ENCODE measurements at places on chromosomes 16 and 17. TPM values are rescaled to one million over a fixed set of nuclear protein-coding genes. Genes with fewer than 3 reads are reported as not detected.

KRTAP4-6 gene
- total RNA-seq, result not detected

TAT gene
- total RNA-seq, result not detected

CD300E gene
- total RNA-seq, result not detected

HSD3B7 gene
- 22.9 TPM for total RNA-seq

KRT20 gene
- total RNA-seq, result not detected

MYH1 gene
- total RNA-seq, result not detected

RNF227 gene
- total RNA-seq, result 0.35 TPM

KRT34 gene
- total RNA-seq, result 15.1 TPM

TBC1D3 gene
- total RNA-seq, result not detected

TUBB3 gene
- 996 TPM for total RNA-seq

KRTAP1-5 gene
- total RNA-seq, result not detected

SSTR5 gene
- total RNA-seq, result not detected

AOC2 gene
- total RNA-seq, result 0.22 TPM

MT1G gene
- 40.2 TPM for total RNA-seq

XPO6 gene
- total RNA-seq, result 168 TPM

NOTUM gene
- total RNA-seq, result not detected

SLX1A gene
- 57.7 TPM for total RNA-seq

MT1A gene
- 62.4 TPM for total RNA-seq

TEKT1 gene
- total RNA-seq, result not detected

TMEM100 gene
- not detected for total RNA-seq

ZSWIM7 gene
- 16.0 TPM for total RNA-seq

SLC5A2 gene
- total RNA-seq, result not detected

SLC6A2 gene
- total RNA-seq, result not detected

TMEM132E gene
- not detected for total RNA-seq

IGFALS gene
- not detected for total RNA-seq

EVPLL gene
- not detected for total RNA-seq

SYNRG gene
- 10.4 TPM for total RNA-seq

MYO15A gene
- 0.17 TPM for total RNA-seq

RIPOR1 gene
- total RNA-seq, result 44.5 TPM

AANAT gene
- total RNA-seq, result not detected

SLC5A11 gene
- total RNA-seq, result not detected

SPN gene
- 0.43 TPM for total RNA-seq

SULT1A4 gene
- 2.2 TPM for total RNA-seq

GNG13 gene
- not detected for total RNA-seq

SLFN14 gene
- not detected for total RNA-seq

ACOX1 gene
- 22.2 TPM for total RNA-seq
